H54 (cell line): ENCODE measurements at places on chromosomes 16 and 17.
A peak's percentile ranks its signal among the peaks of the same experiment; 100 is the strongest.

GRCh38 chr17:50428831-50429424, 2.9 kb downstream of the ACSF2 start:
- DNase-seq = no peak

GRCh38 chr17:74677558-74678466, 34.9 kb downstream of the CD300LF start:
- DNase-seq = peak; percentile 68

DNA sequence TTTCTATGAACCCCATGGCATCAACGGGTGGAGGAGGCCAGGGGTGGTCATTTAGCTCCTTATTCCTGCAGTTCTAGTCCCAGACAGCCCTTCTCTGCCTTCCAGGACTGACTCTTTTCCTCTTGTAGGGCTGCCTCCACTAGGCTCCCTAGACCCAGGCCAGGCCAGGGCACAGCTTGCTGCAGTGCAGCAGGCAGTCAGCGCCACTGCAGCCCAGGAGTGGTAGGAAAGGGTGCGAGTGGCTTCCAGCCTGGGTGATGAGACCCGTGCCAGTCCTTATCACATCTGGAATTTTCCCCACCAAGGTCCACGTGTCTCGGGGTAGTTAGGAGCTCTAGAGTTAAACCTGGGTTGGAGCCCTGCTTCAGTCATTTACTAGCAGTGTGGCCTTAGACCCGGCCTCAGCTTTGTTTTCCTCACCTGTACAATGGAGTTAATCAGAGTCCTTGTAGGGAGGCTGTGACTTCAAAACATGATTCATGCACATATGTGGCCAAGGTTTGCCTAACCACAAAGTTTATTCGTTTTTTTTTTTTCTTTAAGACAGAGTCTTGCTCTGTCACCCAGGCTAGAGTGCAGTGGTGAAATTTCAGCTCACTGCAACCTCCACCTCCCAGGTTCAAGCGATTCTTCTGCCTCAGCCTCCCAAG, 4.7 kb downstream of the SLC5A11 start:
- DNase-seq = no peak

DNA sequence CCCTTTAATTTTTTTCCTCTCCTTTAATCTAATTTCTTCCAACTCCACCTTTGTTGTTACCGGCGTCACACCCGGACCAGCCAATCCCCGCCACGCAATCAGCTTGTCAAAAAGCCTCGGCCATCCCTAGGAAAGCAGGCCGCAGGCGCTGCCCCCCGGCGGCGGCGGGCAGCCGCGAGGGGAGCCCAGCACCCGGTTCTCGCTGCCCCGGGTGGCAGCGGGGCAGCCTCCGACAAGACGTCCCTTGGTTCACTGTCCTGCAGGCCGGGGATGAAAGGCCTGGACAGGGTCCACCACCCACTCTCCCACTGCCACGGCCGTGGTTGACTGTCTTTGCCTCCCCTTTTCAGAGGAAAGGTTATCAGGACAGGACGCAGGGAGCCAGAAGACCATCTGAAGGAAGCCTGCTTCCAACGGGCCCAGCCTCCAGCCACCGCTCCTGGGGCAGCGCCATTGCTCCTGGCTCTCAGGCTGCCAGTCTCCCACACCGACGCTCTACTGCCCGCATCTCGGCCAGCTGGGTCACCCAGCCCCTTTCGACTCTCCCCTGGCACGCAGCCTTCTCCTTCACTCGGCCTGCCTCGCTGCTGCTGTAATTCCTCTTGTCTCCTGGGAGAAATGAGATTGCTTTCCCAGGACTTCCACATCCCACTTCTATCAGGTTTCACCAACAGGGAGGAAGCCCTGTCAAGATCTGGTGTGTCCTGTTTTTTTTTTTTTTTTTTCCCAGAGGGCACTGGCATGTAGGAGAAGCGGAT, 2.8 kb upstream of the UBTF start:
- DNase-seq = peak; percentile 65

GRCh38 chr16:14955546-14956231, 18.4 kb downstream of the NPIPA1 start:
- no peak for DNase-seq
